ENCODE measurements at places on chromosomes 12 and 14. TPM values are rescaled to one million over a fixed set of nuclear protein-coding genes. Genes with fewer than 3 reads are reported as not detected.

The SLC38A4 gene
- 2.5 TPM for total RNA-seq

DNA sequence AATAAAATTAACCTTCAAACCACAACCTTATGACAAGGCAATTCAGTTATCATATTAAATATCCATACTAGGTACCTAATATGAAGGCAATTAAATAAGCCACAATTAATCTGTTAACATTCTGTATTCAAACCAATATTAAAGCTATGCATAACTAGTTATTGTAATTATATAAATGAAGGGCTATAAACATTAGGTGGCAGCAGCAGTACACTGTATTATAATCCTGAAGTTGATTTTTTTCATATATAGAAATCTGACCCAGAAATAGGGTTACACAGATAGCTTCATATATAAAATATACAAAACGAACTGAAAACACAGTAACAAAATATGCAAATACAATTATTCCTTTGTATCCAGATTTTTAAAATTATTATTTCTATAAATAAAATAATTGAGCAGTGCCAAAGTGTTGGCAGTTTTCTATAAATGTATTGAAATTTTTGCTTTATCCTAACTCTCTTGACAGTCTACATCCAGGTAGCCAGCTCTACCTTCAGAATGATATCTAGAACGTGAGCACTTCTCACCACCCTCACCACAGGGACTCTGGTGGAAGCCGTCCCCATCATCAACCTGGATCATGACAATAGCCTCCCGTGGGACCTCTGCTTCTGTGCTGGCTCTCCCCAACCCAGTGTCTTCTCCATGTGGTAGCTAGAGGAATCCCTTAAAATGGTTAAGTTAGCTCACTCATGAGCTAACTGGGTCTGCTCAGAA, 136.2 kb downstream of the MED13L start:
- no peak for DNase-seq

DNA sequence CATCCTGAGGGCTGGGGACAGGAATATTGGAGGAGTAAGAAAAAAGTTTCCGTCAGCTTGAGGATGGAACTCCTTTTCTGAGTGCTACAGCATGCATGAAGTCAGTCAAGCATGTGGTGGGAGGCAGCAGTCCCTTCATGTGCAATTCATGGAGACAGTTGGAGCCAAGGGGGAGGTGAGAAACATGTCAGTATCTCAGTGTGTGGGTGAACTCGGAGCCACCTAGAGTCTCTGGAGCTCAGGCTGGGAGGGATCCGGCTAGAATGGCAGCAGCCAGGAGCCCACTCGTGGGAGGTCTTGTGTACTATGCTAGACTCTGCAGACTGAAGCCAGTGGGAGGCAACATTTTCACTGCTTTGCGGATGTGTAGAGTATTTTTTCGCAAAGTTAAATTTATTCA, 60.3 kb downstream of the AVPR1A start:
- no peak for DNase-seq

GRCh38 chr12:48681399-48681709, 684 bp downstream of the KANSL2 start:
- DNase-seq: no peak

All from Panc1 (cell line).